ENCODE measurements at places on chromosomes 6 and 20.

DNA sequence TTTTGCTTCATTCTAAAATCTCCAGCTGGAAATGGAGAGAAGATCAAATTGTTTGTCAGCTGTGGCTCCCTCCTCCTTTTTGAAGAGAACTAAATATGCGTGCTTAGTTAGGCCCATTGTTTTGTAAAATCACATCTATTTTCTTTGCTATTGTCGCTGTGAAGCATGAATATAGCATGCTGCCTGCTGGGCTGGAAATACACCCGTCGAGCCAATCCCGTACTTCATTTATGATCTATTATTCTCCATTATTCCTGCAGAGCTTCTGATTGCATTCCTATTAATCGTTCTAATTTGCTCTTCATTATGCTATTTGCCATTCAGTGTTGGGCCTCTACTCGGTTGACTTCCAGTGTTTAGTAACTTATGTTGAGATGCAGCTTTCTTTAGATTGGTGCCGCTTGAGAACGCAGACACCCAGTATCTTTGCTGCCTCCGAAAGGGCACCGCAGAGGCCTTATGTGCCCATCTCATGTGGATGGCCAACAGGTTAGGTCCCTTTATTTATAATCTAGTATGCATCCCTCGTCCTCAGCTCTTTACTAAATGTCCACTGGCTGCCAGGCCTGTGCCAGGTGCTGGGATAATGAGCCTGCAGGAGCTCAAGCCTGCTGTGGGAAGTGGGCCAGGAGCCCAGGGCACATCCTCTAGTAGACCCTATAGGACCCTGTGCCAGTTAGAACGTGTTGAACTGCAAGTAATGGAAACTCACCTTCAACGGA, 45.6 kb downstream of the FAM50B start:
- no peak for DNase-seq

DNA sequence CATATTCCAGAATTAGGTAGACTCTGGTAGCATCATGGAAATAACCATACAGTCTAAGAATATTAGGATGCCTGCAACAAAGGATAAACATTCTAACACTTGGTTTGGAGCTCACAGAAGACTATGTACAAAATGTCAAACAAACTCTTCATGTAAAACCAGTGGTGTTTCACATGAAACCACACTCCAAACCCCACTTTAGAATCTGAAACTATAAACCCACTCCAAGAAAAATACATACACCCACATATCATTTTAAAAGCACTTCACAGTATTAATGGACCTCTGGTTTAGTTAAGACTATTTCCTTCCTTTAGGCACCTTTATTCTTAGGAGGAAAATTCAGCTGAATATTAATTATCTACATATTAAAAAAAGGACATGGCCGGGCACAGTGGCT, 10.5 kb downstream of the AURKA start:
- no peak for DNase-seq

- no peak for DNase-seq
Measured at GRCh38 chr6:69449887-69450286, 346.9 kb downstream of the LMBRD1 start.

GRCh38 chr20:19876828-19877460, 118.9 kb downstream of the RIN2 start:
- DNase-seq, result no peak

DNA sequence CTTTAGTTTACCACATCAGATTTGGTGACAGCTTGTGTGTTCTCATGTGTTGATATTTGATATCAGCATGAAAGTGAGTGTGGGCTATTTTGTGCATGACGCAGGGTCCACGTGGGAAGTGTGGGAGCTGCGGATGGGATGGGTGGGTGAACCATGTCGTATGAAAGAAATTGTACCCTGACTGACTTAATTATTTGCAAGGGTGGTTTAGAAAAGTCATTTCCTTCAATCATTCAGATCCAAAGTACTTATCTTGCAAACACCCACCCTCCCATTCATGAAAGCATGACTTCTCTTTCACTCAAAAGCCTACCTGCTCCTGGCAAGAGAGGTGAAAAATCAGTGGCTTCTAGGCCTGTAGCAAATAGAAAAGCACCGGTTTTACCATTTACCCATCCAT, 91.8 kb upstream of the BACH2 start:
- DNase-seq, result peak; percentile 40

DNA sequence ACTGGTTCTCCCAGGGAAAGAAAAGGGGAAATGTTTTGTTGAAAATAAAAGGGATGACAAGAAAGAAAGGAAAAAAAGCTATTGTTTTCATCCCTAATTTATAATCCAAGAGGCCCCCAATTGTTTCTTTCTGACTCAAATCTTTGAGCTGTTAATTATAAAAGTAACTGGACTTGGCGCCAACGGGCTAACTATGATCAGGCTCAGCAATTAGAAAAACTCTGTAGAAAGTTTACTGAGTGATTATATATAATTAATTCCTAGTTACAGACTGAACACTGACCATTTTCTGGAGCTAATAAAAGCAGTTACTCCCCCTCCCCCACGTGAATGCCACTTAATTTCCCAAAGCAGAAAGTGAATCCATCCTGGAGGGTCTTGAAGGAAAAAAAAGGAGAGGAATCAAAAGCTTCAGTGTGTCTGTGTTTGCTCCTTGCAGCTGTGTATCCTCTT, 3.2 kb downstream of the ZMYND8 start:
- no peak for DNase-seq

- DNase-seq, result no peak
Measured at GRCh38 chr6:111799576-111800258, 73.5 kb downstream of the FYN start.

GRCh38 chr6:119237177-119237715, 112.3 kb downstream of the MAN1A1 start:
- no peak for DNase-seq

- DNase-seq, result peak; percentile 63
Measured at GRCh38 chr6:122381494-122382265, 17.8 kb upstream of the HSF2 start.

DNA sequence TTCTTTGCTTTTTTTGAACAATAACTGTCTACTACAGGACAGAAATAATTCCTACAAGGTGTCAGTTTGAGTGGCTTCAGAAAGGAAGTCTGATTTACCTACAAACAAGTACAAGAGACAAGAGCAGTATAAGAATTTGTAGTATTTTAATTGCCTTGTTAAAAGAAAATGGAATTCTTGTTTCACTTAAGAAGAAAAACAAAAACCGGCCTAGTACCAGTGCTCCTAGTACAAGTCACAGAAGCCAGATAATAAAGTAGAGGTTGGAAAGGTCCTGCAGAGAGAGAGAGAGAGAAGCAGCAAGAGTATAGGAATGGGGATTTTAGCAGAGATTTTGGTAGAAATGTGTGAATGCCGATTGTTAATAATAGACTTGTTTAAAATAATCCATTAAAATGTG, 6.4 kb downstream of the TAB2 start:
- no peak for DNase-seq

DNA sequence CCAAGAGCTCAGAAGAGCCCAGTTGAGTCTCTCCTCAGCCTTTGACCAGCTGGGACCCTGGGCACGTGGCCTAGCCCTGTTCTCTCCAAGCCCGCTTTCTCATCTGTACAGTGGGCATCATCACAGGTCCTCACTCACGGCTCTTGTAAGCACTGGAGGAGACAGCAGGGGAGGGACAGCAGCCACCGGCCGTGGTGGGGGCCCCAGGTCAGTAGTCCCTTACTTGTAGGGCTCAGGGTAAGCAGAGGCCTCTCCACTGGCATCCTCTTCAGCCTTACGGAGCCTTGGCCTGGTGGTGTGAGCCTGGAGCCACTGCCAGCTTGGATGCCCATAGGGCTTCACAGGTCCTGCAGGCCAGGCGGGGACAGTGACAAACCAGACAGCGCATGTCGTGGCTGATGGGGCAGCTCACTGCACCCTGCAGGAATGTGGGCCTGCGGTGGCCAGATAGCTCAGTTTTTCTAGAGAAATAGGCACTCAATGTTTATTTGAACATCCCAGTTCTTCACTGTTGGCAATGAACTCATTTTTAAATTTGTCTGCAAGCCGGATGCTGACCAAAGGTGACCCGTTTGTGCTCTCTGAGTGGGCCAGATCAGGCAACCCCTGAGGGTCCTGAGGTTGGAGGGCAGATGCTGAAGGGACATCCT, 65.1 kb downstream of the ADNP start:
- no peak for DNase-seq

DNA sequence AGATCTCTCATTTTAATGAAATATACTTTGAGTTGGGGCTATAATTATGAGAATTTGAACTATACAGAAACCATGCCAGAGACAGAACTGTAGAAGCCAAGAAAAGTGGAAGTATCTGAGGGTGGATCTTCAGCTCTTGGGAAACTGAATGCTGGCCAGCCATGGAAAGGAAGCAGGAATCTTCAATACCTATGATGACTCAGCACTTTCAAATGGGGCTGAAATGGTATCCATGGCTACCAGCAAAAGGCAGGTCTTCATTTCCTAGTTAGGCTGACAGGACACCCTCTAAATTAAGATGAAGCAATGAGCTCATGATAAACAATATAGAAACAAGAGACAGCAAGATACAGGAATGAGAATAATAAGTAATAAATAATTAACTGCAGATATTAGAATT, 171.3 kb downstream of the COL21A1 start:
- no peak for DNase-seq

DNA sequence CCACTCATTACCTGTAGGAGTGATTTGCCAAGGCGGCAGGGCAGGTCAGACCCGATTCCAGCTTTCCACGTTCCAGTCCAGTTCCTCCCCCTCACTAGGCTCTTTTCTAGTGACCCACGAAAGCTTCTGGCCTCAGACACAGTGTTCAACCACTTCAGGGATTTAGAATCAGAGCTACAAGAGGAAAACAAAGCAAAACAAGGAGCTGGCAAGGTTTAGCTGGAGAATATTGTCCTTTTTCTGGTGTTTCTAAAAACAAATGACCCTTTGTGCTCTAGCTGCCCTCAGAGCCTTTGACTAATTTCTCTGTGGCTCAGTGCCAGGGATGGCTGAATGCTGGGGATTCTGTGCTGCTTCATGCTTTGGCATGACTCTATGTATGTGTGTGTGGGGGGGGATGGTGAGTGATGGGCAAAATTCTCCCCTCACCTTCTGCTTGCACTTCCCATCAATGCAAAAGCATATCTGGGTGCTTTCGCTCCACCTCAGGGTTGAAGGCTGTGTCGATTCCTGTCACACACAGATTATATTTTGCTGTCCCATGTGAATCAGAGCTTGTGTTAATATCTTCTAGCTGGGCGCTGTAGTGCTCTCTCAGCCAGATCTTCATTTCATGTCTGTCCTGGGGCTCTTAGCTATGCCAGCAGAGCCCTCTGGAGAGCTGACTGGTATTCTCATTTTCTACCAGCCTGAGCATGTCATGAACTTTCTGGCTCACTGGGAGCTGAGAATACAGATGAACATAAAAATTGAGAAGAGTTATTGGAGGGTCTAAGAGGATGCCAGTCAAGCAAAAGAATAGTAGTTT, 19.3 kb upstream of the NEDD9 start:
- no peak for DNase-seq

- no peak for DNase-seq
Measured at GRCh38 chr6:132634796-132635195, 10.7 kb upstream of the TAAR2 start.

DNA sequence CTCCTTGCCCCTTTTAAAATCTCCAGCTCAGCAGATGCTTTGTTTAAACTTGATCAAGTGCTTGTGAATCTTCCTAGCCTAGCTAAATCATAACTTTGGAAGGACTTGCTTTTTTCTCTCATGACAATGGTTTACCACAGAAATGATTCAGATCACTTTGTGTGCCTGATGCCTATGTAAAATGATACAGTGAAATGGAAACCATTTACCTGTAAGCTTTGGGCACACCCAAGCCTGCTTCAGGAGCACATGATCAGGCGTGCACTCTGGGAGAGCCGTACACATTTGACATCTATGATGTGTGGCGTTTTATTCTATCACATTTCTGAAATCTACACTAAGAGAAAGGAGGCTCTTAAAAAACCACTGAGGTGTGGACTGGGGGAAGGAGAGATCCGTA, 41.1 kb downstream of the PTPN1 start:
- no peak for DNase-seq

GRCh38 chr6:3768502-3768901, 17.0 kb upstream of the PXDC1 start:
- no peak for DNase-seq

- DNase-seq, result peak; percentile 74
Measured at GRCh38 chr20:16801919-16802651, 53.9 kb downstream of the OTOR start.

DNA sequence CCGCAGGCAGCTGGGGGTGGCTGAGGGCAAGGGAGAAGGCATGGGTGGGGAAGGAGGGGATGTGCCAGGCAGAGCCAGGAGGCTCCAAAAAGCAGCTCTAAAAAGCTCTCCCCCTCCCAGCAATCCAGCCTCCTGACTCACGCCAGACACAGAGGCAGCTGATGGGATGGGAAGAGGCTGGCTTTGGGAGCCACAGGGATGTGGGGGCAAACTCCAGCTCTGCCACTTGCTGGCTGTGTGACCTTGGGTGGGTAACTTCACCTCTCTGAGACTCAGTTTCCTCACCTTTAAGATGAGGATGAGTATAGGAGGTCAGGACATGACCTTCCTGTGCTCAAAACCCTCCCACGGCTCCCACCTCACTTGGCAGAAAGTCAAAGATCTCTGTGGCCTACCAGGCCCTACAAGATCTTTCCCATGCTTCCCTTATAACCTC, 148.9 kb downstream of the CEBPB start:
- DNase-seq, result peak; percentile 43

DNA sequence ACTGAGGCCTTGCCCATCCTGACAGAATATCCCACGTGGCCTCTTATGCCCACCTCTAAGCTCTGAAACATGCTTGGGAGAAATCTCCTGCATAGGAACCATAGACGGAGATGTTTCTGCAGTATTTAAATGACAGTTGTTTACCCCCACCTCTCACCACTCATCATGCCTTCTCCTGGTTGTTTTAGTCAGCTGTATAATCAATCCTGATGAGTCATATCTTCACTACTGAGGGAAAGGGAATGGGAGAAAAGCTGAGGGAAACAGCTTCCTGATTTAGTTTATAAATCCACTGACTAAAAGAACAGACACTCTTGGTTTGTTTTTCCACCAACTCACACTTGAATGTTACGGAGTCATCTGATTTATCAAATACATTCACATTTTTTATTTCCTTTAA, 113.2 kb upstream of the TENT5A start:
- no peak for DNase-seq

DNA sequence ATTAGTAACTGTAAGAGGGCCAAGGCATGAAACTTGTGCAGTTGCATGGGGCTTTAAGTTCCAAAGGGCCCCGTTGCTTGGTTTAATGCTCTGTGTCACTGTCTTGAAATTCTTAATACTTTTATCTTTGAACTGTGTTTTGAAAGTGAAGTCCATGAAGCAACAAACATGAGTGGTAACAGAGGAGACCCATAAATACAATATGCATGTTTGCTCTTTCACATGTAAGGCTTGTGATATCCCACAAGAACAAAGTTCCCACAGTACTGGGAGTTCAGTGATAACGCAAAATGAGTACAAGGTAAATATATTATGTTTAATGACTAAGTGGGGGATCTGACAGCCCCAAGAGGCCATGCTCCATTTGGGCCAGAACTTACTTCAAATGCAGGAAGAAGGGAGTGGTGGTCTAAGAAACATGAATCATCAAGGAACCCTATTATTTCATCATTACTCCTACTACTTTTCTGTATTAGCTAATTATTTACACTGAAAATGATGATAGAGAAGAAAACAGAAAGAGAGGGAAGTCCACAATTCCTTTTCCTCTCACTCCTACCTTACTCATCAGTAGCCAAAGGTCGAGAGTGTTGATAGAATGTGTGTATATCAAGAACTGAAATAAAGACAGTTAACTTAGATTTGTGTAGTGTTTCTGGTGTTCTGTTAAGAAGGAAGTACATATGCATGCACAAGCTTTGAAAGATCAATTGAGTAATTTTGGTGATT, 157.3 kb downstream of the PHF3 start:
- no peak for DNase-seq

GRCh38 chr6:106450653-106451052, 90.1 kb downstream of the CRYBG1 start:
- DNase-seq, result no peak

GRCh38 chr6:169738976-169739529, 12.3 kb downstream of the DYNLT2 start:
- DNase-seq, result no peak
